Activated CD4-positive, alpha-beta memory T cell treated with anti-CD3 and anti-CD28 coated beads, Interleukin-2, amount 10 ng/mL, durations not matched to agents 7 days and 5 days (primary cell): ENCODE measurements at places on chromosomes 7 and 10. TPM values are rescaled to one million over a fixed set of nuclear protein-coding genes. Genes with fewer than 3 reads are reported as not detected.

TAS2R4 gene
- 0.73 TPM for total RNA-seq

DNA sequence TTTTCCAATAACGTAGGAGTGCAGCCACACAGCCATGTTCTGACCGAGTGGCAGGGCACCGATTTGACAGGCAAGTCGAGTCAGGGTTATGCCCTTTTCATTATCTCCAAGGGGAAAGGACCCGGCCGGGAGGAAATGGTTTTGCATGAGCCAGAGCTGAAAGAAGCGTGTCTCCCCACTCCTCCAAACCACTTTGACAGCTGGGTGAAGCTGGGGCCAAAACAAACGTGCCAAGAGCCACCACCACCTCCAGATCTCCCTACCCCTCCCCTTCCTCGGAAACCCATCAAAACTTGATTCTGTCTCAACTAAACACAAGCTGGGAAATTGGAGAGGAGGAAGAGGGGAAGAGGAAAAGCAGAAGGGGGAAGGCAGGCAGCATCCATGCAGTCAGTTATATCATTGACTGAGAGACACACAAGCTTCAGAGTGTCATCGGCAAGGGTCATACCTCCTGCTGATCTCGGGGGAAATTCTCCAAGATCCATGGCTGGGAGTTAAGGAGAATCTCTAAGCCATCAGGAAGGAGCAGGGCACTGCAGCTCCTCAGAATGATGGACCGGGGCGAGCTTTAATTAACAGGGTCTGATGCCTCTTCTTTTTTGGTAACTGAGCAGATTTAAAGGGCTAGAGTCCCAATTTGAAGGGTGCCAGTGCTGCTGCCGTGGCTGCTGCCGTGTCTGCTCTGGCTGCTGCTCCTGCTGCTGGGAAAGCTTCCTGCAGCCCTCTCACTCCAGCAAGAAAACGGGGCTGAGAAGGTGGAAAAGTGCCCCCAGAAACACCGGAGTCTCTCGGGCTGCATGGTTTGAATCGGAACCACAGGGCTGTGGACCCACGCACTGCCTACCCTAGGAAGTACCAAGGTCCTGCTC lies 34.7 kb upstream of the CALN1 start:
- no peak overlapping the region for H3K4me3 ChIP-seq
- no peak overlapping the region for H3K27ac ChIP-seq
- no peaks in the 10 kb centered on the region for H3K4me1 ChIP-seq
- no peak for DNase-seq

- no peaks in the 10 kb centered on the region for H3K36me3 ChIP-seq
- no peaks in the 10 kb centered on the region for H3K4me1 ChIP-seq
- no peak overlapping the region for H3K4me3 ChIP-seq
- no peak overlapping the region for H3K27ac ChIP-seq
- no peak for DNase-seq
These were observed 252.3 kb downstream of the CSTF2T start for GRCh38 chr10:51447119-51447518.

DNA sequence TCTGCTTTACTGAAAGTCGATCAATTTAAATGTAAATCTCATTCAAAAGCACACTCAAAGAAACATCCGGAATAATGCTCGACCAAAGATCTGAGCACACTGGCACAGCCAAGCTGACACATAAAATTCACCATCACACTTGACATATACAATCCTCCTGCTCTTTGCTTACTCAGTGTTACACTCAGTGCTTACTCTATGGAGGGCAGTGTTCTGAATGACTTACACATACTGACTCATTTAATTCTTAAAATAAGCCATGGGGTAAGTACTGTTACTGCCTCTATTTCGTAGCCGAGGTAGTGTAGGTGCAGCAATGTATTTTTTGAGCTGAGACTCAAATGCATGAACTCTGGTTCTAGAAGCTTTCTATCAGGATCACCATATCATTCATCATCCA lies 421.5 kb upstream of the LRRN3 start:
- no peaks in the 10 kb centered on the region for H3K27me3 ChIP-seq
- no peaks in the 10 kb centered on the region for H3K4me1 ChIP-seq
- no peak for DNase-seq
